ENCODE measurements at places on chromosomes 7 and 10.

DNA sequence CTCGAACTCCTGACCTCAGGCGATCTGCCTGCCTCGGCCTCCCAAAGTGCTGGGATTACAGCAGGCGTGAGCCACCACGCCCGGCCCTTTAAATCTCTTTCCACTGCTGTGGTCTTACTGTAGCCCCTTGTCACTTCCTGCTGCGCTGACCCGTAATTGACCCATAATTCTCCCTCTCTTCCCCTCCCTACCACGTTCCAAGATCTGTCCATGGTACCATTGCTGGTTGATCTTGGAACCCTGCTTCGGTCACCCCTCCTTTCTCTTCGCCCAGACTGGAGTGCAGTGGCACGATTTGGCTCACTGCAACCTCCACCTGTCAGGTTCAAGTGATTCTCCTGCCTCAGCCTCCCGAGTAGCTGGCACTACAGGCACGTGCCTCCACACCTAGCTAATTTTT is 6.5 kb downstream of the POR start:
- no peak for DNase-seq

GRCh38 chr10:71623098-71623985 is 96.2 kb downstream of the C10orf105 start:
- DNase-seq = no peak

- DNase-seq = no peak
These were observed 545.8 kb upstream of the NRP1 start for GRCh38 chr10:33880291-33880690.

- peak; percentile 72 for DNase-seq
These were observed 3.6 kb downstream of the NPM3 start for GRCh38 chr10:101779544-101780186.

GRCh38 chr7:52114509-52114908 is 797.9 kb upstream of the COBL start:
- DNase-seq = no peak

DNA sequence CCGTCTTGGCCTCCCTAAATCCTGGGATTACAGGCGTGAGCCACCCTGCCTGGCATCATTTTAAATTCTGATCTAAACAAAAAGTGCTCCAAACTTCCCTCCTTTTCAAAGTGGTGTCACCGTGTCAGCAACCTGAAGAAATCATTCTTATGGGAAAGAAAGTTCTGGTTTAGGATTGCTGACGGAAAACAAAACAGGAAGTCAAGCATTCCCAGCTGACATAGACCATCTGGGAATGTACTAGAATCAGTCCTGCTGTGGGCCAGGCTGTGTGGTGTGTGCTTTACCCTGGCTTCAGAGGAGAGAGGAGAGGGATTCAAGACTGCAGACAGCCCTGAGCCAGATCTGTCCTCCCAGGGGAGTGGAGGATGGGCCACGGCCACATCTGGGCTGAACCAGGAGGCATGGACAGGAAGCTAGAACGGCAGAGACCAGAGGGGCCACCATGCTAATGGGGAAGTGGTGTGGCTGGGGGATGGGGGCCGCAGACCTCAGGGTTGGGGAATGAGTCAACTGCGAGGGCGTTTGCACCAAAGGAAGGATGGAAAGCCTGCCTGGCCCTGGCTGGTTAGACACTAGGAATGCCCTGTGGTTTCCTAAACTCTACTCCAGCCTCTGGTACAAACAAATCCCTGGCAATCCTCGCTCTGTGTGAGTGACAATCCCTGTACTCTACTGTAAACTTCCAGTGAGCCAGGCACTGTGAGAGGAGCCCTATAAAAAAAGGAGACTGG is 16.7 kb upstream of the CLIP2 start:
- no peak for DNase-seq

- no peak for DNase-seq
These were observed 133.5 kb upstream of the EEPD1 start for GRCh38 chr7:36019538-36019937.

DNA sequence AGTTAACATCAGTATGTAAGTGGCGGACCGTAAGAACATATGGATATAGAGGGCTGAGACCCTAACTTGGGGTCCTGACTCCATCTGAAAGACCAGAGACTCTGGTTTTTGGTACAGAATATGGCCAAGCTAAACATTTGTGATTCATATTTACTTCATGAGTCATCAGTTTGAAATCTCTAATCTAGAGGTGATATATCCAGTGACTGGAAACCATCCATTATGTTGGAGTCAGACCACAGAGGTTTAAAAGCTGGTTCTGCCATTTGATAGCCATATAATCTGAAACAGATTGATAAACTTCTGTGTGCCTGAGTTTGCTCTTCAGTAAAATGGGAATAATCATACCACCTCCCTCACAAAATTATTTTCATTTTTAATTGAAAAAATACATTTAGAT is 505.3 kb downstream of the SORCS3 start:
- no peak for DNase-seq

- no peak for DNase-seq
These were observed 167.5 kb downstream of the RNLS start for GRCh38 chr10:88415533-88416130.

DNA sequence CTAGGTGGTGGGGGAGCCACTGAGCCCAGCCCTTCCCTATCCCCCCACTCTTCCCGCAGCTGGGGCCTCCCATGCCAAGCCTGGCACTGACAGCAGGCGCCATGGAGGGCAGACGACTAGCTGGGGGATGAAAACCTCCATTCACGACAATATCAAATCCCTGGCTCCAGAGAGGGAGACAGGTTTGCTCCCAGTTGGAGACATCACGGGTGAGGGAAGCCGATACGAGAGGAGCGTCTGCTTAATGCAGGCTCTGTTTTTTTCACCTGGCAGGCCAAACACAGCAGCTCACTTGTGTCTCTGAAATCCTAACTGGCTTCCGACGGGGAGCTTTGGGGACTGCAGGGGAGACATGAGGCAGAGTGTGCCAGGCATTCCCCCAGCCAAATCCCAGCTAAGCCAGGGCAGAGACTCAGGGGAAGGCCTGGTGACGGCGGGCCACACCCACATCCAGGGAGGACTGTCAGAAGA is 307.4 kb upstream of the ZMIZ1 start:
- no peak for DNase-seq

DNA sequence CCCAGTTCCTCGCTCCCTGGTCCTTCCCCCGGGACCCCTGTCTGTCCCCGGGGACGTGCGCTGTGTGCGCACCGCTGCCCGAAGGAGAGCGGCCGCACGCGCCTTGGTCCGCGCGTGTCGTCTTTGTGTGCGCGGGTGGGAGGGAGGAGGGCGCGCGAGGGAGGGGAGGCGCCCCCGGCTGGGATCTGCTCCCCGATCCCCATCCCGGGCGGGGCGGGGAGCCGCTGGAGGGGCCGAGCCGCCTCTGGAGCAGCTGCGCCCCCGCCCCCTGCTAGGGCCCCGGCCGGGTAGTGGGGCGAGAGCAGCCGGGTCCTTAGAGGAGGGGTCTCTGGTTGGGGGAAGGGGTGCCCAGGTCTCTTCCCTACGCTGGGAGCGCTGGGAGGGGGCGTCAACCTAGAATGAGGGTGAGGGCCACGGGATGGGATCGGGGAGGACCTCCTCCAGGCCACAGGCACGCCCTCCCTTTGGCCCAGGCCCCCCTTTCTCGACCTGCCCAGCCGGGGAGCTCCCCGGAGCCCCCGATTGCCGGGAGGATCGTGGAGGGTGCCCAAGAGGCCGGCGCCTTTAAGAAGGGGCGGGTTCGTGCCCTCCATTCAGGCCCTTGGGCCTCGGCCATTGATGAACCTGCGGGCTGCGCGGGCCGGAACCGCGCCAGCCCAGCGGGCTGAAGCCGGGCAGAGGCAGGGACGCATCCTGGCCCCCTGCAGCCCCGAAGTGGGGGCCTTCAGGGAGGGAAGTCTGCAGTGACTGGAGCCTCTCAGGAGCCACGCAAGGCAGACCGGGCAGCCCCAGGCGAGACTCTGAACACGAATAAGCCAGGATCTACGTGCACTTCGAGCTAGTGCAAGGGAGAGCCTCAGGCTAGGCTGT is 678 bp downstream of the SH2B2 start:
- no peak for DNase-seq

GRCh38 chr7:100071018-100071723 is 10.4 kb downstream of the ZNF3 start:
- no peak for DNase-seq

DNA sequence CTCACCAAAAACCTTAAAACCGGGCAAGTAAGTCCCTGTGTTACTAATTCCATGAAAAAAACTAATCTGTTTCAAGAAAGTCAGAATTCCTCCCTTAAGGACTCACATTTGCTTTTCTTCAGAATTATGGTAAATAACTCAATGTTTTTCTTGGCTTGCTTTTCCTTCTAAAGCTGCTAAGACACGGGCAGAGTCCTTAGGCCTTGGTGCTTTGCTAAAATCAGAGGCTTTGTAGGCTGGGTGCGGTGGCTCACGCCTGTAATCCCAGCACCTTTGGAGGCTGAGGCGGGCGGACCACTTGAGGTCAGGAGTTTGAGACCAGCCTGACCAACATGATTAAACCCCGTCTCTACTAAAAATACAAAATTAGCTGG is 32.0 kb downstream of the GNA12 start:
- no peak for DNase-seq

GRCh38 chr7:24899905-24900304 is 80.1 kb downstream of the OSBPL3 start:
- DNase-seq = no peak

Data from stimulated activated CD8-positive, alpha-beta memory T cell treated with anti-CD3 and anti-CD28 coated beads, Interleukin-2, amount 100 ng/mL, for 1 hour (primary cell).